ENCODE measurements at places on chromosomes 12 and 14.

DNA sequence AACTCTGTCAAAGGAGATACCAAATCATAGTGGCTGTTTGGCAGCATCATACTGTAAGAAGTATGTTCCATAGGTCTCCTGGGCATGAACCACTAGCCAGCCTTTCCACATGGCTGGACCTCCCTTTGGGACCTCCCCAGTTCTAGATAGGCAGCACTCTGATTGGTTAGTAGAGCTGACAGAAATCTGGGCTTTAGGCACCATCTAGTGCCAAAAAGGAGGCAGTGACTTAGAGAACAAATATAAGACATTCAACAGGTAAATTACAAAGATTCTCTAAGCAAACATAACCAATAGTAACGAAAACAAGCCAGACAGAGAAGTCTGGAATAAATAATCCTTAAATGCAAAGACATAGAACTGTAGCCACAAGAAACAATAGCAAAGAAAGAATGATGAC lies 148.0 kb upstream of the PDE3A start:
- peak; percentile 6 for DNase-seq

GRCh38 chr14:77763978-77764377 lies 3.0 kb upstream of the SNW1 start:
- DNase-seq, result no peak

DNA sequence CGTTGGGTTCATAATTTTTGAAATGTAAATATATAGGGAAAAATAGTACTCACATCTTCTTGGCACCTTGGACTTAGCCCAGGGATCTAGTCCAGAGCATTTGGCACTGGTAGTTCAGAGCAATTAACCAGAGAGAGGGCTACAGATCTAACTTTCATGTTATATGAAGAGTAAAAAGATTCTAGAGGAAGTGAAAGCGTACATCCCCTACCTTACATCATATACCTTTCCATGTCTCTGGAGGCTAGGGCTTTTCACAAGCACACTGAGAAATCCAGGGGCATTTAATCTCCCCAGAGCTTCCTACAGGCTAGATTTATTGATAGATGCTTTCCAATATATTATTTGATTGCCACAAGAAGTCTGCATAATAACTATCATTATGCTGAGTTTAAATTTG lies 687.5 kb upstream of the FBXO33 start:
- no peak for DNase-seq

- DNase-seq, result no peak
Observed at GRCh38 chr12:106144847-106145246, 6.1 kb upstream of the NUAK1 start.

DNA sequence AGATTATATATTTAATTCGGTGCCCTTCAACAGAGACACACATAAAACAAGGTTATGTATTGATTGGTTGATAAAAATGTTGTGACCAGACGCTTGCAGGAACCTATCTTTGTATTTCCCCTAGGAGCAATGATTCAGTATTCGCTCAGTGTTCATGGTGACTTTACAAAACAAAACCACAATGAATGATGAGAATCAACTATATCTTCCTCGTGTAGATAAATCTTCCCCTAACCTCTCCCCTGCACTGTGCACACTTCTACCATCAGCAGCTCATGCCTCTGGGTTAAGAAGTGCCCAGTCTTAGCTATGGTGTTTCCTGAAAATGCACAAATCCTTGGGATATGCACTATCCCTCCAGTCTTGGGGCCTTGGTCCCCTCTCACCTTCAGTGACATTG lies 16.3 kb downstream of the RIN3 start:
- no peak for DNase-seq
